ENCODE measurements at places on chromosomes 7 and 10.

DNA sequence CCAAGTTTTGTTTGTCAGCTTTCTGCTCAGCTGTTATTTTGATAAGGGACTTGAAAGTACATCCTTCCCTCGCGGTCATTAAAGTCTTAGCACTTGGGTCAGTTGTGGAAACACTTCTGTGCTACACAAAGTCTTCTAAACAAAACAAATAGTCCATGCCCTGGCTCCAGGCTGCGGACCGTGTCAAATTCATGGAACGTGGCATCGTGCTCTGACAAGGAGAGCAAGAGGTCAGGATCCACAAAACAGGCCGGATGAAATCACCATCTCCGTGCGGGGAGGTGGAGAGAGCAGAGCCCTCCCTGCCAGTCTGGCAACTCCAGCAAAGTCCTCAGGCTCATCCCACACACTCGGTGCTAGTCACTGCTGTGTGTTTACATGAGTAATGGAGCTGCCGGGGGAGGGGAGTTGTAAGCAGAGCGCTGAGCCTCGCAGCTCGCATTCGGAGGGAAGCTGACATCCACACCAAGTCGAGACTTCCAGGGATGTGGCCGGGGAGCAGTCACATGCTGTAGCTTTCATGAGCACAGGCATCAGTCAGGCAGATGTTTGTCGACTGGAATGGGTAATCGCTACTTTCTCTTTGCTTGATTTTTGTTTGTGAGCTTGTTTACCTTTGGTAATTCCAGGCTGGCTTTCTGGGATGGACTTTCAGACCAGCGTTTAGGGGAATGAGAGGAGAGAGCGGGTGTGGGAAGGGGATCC, 147.6 kb downstream of the ARID5B start:
- peak; percentile 62 for DNase-seq

- DNase-seq = no peak
Measured at GRCh38 chr7:134850066-134850465, 70.6 kb downstream of the CALD1 start.

- no peak for DNase-seq
Measured at GRCh38 chr7:139124084-139124914, 14.8 kb upstream of the ZC3HAV1 start.

DNA sequence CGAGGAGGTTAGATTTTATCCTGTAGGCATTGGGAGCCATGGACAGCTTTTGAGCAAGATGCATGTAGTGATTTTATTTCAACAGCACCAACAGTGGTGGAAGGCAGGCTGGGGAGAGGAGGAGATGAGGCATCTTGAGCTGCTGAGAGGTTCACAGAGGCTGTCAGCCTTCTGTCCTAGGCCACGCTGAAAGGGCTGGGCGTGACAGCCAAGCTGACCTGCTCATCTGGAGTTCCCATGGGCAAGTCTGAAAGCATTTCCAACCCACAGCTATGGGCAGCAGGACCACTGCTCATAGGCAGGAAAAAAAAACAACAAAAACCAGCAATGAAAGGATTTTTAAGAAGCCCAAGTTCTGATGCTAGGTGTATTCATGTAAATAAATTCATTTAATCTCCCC, 7.7 kb downstream of the NEURL1 start:
- DNase-seq = no peak

DNA sequence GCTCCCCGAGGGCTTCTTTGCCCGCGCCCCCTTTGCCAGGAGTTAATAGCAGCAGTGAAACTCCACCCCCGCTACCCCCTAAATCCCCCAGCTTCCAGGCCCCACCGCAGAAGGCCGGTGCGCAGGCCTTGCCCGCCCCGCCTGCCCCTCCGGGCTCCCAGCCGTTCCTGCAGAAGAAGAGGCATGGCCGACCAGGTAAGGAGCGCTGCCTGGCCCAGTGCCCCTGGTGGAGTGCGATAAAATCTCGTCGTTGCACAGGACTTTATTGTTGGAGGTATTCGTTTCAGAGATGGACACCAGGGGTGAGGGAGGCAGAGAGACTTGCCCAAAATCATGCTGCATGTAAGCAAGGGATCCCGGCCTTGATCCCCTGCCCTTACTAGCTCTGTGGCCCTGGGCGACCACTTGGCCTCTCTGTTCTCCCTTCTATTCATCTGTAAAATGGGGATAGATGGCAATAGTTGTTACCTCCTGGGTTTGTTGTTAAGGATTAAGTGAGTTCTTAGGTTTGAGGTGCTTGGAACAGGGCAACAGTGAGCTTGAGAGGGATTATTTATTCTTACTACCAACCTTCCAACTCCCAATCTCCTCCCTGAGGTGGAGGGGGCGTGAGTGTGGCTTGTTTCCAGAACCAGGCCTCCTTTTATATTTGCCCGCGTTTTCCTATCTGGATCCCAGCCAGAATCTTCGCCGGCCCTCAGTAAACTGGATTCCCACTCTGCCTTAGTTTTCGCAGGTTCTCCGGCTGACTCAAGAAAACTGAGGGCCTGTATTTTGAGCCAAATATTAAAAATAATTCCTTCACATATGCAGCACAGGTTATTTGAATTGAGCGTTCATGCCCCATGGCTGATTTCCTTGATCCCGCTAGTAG, 78.3 kb downstream of the WIPF3 start:
- DNase-seq = no peak

GRCh38 chr7:150976529-150977381, 1.4 kb downstream of the KCNH2 start:
- DNase-seq = no peak

DNA sequence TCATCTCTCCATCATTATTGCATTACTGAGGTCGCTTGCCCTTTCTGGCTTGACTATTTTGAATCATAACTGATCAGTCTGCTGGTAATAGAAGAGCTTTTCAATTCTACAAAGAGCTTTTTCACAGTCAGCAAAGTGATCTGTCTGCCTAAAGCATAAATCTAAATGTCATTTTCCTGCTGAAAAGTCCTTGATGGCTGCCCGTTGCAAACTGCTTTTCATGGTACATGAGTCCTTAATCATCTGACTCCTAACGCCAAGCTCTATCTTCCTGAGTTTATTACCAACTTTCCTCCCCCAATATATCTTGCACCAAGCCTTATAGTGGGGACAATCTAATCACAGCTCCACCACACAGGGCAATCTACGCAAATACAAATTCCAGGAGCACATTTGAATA, 39.8 kb downstream of the THSD7A start:
- DNase-seq = no peak

GRCh38 chr10:103019425-103019824, 101.3 kb downstream of the CNNM2 start:
- DNase-seq = no peak
